ENCODE measurements at places on chromosomes 16 and 17.

DNA sequence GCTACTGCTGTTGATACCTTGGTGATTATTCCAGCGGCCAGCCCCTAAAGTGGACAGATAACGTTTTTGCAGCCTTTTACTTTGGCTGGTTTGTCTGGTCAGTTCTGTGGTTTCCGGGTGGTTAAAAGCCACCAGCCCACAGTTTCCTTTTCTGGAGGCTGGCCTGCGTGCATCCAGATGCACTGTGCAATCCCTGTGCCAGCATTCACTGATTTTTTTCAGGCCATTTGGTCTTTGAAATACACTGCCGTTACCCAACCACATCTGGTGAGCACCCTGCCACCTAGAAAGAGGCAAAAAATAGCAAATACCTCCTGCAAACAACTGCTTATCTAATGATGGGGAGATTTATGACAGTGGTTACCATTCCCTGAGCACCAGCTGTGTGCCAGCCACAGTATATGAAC lies 797 bp downstream of the NUDT7 start:
- DNase-seq: no peak

GRCh38 chr16:84992717-84993075 lies 18.6 kb downstream of the ZDHHC7 start:
- no peak for DNase-seq

GRCh38 chr16:85550953-85551924 lies 61.9 kb upstream of the GSE1 start:
- no peak for DNase-seq

GRCh38 chr16:75096656-75097055 lies 19.9 kb downstream of the LDHD start:
- DNase-seq: no peak

DNA sequence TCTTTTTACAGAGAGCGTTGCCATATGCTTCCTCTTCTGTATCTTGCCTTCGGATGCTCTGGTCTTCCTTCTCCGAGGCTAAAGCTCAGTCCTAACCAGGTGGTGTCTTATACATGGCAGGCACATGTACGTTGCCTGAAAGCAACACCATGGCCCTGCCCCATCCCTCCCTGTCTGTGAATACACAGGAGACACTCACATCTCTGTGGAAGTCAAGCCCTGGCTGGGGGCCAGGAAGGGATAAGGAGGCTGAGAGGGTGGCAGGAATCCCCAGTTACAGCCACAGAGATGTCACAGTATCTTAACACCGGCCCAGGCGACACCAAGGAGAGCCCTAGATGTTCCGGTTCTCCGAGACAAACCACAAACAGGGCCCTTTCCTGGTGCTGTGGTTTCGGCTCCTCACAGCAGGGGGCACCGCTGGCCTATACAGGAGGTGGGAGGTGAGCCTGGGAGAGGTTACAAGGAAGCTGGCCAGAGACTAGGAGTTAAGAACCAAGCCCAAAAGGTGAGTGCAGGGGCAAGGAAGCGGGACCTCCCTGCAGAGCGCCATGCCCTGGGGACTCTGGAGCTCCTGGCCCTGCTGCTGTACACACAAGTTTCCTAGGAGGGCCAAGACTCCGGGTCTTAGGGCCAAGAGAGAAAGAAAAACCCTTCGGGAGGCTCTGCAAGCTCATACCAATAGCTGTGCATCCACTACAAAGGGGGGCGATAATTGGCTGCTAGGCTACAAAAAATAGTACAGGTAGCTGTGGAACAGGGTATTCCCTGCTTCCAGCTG lies 41.7 kb downstream of the SRL start:
- DNase-seq: no peak

- no peak for DNase-seq
Measured at GRCh38 chr17:36939802-36940312, 2.6 kb downstream of the LHX1 start.

DNA sequence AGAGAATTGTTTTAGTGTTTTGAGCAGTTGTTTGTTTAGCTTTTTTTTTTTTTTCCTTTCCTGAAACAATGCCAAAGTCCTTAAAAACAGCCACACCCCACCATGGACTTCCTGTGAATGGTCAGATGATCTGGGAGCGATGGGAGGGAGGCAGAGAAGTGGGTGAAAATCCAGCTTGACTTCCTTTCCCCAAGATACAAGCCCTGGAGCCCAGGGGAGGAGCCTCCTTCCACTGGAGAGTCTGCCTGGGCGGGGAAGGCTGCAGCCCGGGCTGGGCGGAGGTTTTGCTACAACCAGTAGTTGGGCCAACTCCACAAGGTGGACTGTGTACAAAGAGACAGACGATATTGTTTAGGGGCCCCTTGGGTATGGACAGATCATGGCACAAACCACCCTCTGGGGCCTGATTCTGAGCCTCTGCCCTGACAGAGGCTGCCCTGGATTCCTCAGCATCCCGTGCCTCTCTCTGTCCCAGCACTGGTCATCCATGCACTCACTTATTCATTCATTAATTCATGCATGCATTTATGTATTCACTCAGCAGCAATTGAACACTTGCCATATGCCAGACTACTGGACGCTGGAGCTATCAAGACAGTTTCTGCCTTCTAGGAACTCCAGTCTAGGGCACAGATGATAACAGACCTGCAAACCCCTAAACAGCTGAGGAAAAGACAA lies 29.8 kb downstream of the WSB1 start:
- no peak for DNase-seq

DNA sequence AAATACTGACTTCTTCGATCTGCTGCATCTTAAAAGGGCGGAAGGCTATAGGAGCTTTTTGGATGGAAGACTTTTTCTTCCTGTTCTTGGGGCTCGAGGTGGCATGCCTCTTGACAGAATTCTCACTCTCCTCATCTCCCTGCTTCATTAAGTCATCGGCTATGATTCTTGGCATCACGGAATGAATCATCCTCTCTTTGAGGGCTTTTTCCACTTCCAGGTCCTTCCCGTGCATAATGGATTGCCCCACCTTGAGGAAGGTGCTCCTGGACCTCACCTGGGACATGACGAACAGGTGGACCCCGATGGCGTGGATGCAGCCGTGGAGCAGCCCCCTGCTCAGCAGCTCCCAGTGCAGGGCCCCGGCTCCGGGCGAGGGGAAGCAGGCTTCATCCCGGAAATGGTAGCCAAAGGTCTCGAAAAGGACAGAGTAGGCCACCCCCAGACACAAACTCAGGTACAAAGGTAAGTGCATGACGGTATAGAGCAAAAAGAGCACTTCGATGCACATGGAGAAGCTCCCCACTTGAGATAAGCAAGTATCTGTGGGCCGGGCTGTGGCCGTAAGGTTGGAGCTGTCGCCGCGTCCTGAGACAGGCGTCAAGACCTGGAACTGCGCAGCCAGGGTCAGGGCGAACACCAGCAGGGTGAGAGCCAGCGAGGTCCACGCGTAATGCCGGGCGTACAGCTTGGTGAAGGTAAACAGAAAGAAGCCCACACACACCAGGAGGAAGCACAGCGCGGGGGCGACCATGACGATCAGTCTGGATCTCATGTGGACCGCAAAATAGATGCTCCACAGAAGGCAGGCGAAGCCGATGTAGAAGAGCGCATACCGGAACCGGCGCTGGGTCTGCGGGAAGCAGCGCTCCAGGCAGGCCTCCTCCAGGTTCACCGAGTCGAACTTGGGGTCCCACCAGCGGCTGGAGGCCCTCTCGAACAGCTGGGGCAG lies 1.7 kb downstream of the ADCY9 start:
- no peak for DNase-seq

DNA sequence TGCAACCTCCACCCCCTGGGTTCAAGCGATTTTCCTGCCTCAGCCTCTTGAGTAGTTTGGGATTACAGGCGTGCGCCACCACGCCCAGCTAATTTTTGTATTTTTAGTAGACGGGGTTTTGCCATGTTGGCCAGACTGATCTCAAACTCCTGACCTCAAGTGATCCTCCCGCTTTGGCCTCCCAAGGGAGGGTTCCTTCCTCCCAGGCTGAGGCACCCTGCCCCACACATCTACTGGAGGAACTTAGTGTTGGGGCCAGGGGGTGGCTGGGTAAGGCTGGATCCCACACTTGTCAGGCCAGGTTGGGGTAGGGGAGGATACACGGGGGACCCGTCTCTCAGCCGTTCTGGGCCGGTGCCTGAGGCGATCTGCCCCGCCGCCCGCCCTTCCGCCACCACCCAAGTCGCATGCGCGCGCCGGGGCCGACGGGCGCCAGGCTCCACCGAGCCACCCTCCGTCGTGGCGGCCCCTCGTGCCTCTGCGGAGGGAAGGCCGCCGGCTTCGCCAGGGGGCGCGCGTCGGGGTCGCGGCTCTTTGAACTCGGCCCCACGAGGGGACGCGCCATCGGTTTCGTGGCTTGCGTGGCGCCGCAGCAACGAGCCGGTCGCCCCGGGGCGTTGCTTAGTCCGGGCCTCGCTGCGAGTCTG lies 15.9 kb downstream of the GRB7 start:
- DNase-seq: no peak

DNA sequence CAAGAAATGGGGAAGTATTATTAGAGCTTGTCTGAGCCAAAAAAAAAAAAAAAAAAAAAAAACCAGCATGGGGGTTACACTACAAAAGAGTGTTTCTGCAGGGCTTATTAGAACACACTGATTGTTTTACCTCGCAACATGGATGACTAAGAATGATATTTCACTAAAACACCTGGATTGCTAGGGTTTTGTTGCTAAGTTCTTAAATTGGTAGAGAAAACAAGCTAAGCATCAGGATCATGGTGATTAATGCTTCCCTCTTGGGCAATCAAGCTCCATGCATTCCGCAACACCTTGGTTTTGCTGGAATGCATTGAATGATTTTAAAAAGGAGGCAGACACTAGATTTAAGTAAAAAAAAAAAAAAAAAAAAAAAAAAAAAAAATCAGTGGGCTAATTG lies 931.4 kb upstream of the CDH8 start:
- DNase-seq: no peak

GRCh38 chr17:35046245-35046644 lies 17.3 kb downstream of the RFFL start:
- no peak for DNase-seq

DNA sequence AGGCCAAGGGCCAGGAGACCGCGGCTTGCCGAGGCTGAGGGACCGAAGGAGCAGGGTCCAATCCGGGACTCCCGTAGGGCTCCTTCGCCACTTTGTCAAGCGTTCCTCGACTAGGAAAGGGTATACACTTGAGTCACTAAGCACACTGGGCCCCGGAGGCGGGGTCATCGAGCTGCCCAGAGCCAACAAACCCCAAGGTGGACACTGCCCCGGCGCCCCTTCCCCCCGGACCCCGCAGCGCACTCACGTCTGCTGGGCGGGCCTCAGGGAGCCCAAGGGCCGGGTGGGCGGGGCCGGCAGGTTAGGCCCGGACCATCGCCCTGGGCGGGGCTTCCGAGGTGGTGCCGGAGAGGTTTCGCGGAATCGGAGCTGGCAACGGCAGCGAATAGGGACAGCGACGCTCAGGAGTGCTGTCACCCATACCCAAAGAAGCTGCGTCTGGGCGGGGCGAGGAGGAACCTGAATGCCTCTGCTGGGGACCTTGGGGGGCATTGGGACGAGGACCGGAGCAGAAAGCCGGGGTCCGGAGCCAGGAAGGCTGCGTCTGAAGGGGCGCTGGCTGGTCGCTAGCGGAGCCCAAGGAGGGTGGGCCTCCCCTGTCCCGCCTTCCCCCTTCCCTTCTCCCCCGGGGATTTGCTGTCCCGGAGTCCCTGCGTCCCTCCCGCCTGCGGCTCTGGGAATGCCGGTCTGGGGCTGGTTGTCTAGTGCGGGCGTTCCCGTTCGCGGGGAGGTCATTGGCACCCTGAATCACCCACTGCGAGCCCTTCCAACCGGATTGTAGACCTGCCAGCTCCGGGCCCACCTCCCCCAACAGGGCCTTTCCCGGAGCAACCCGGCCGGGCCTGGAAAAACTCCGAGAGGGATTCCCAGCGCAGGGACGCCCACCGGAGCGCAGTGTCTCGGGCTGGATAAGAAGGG lies 118.2 kb upstream of the SMURF2 start:
- peak; percentile 65 for DNase-seq

- no peak for DNase-seq
Measured at GRCh38 chr16:65876624-65877023, 489.9 kb upstream of the CDH5 start.

DNA sequence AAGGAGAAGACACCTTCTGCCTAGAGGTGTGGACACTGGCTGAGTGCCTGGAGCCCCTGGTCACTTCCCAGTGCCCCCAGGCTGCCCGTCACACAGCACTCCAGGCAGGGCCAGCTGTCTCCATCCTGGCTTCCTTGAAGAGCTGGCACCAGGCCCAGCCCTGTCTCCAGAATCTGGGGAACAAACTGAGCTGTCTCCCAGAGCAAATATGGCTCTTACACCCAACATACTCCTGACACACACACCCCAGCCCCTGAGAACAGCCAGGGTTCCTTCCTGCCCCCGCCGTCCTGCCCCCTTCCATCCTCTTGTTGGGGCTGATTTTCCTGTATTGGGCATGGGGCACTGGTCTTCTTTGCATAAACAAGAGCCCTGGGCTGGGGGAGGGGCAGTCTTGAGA lies 9.1 kb downstream of the NHERF1 start:
- DNase-seq: no peak

DNA sequence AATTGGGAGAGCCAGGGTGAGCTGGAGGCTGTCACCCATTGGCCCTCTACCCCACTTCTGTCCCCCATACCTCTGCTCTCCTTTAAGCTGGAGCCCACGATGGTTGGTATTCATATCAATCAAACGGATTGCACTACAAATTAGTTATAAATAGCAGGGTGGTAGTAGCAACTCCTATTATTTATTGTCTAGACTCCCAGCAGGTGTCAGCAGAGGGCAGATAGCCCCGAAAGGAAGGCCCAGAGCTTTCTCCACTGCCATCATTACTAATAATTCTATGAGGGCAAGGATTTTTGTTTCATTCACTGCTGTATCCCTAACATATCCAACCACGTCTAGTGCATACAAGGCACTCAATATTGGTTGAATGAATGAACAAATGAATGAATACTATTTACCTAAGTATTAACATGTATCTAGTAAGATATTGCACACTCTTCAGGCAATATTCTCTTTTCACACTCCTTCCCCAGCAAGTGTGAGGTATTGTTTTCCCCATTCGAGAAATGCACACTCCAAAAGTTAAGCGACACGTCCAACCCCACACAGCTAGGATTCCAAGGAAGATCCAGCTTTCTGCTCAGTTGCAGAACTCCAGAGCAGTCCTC lies 6.3 kb downstream of the C17orf50 start:
- DNase-seq: peak; percentile 12

DNA sequence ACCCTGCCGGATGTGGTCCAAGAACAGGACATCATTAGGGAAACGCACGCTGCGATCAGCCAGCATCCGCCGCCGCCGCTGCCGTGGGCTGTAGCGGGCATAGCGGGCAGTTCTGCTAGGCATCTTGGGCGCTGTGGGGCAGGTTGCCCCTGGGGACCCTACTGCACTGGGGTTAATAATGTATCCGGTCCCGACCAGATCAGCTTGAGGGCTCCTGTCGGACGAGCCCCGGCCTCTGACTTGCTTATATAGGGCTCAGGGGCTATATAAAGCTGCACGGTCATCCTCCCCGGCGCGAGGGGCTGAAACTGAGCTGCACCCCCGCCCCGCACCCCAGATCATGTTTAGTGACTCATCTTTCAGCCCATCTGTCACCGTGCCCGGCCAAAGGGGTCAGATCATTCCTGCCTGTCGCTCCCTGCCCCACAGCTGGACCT lies at the start of gene PPP1R27:
PPP1R27 (minus strand) TSS at position 220 of the 437 bp plus-strand sequence; CDS start at position 123, 97 bp downstream.
- no peak for DNase-seq

GRCh38 chr16:931626-932500 lies 38.9 kb downstream of the LMF1 start:
- DNase-seq: no peak

- DNase-seq: no peak
Measured at GRCh38 chr16:87140211-87141200, 176.7 kb downstream of the C16orf95 start.
